ENCODE measurements at places on chromosomes 1 and 21. TPM values are rescaled to one million over a fixed set of nuclear protein-coding genes. Genes with fewer than 3 reads are reported as not detected.

Gene SIM2
- total RNA-seq: 20.5 TPM

Gene SUMO3
- 54.2 TPM for total RNA-seq

Gene USH2A
- 0.53 TPM for total RNA-seq

Gene AMY1C
- not detected for total RNA-seq

Gene IFI16
- 34.4 TPM for total RNA-seq

Gene SLC6A17
- total RNA-seq: 0.76 TPM

Gene ADARB1
- 22.9 TPM for total RNA-seq

Gene OLFML3
- total RNA-seq: 102 TPM

Gene SERPINC1
- total RNA-seq: not detected

Gene CCDC185
- total RNA-seq: not detected

Gene GALNT2
- 53.7 TPM for total RNA-seq

Gene COL24A1
- 1.9 TPM for total RNA-seq

Gene MYBPHL
- not detected for total RNA-seq

Gene MLLT11
- total RNA-seq: 4.1 TPM

Gene ELAVL4
- 0.99 TPM for total RNA-seq

Gene BNIPL
- 1.9 TPM for total RNA-seq

Gene MIXL1
- total RNA-seq: not detected

Gene IL10RB
- 22.9 TPM for total RNA-seq

All from metanephros (tissue), 2 donors.